ENCODE measurements at places on chromosomes 3 and 15. TPM values are rescaled to one million over a fixed set of nuclear protein-coding genes. Genes with fewer than 3 reads are reported as not detected.

The SYNPR gene
- total RNA-seq: not detected

The SLC2A2 gene
- not detected for total RNA-seq

The SLC27A2 gene
- total RNA-seq: 2.2 TPM

The C2CD4A gene
- 1.8 TPM for total RNA-seq

The SLCO3A1 gene
- 39.1 TPM for total RNA-seq

The MKRN2OS gene
- total RNA-seq: not detected

The MUC4 gene
- total RNA-seq: not detected

The PPIP5K1 gene
- 43.5 TPM for total RNA-seq

The JAGN1 gene
- total RNA-seq: 21.5 TPM

The SH2D7 gene
- total RNA-seq: not detected

The C15orf39 gene
- total RNA-seq: 22.7 TPM

The CAV3 gene
- total RNA-seq: not detected

DNA sequence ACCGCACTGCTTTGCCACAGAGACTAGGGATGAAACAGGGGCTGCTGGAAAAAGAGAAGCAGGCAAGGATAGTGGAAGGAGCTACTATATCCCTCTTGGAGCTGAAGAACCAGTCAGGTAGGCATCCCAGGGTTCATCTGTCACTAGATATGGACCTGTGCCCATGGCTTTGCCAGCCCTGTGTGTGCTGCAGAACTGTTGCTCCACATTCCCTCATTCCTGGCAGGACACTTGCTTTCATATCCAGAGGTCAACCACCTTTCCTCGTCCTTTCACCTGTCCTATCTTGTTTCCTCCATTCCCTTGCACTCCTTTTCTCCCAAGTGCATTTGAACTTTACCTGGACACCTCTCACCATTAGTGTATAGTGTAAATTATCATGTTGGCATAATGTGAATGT, 12.0 kb downstream of the SNRK start:
- DNase-seq: no peak

DNA sequence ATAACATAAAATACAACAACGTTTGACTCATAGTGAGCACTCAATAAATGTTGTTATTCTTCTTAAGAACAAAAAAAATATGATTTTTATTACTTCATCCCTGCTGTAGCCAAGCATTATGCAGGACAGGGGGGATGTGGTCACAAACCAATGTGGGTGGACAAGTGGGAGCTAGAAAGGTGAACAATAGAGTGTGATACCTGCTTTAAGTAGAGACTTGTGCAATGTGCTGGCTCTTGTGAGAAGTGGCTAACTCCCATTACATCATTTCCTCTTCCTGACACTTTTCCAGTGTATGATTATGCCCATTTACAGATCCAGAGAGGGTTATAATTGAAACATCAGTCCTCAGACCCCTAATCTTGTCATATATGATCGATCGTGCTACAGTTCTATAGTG, 193.6 kb downstream of the UBE2E2 start:
- no peak for DNase-seq

DNA sequence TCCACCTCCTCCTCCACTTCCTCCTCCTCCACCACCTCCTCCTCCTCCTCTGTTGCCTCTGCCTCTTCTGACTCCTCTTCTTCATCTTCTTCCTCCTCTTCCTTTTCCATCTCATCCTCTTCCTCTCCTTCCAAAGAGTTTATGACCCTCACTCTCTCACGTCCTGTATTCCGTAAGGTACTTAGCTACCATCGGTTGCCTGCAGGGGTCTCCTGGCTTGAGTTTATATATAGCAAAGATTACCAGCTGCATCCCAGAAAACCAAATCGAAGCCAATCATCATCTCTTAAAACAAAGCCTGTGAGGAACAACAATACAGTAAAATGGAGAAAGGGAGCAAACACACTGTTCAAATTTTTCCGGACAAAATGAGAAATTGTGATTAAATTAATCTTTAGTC, 317.4 kb downstream of the C3orf38 start:
- DNase-seq: no peak

GRCh38 chr3:39748002-39748401, 61.4 kb upstream of the MYRIP start:
- DNase-seq: no peak

DNA sequence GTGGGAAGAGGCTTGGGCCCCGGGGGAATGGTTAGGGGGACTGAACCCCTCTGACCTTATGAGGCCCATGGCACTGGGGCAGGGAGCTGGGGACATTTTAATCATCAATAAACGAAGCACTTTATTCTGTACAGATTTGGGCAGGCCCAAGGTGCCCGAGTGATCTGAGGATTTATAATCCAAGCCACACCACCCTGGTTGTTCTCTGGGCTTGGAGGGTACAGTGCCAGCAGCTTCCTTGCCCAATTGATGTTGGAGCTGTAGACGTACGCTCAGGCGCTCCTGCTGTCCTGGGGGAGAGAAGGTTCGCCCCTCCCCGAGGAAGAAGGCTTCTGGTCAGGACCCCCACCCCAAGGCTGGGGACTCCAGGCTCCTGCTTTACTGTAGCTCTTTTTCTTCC, 12.5 kb downstream of the ZBTB47 start:
- DNase-seq: no peak

DNA sequence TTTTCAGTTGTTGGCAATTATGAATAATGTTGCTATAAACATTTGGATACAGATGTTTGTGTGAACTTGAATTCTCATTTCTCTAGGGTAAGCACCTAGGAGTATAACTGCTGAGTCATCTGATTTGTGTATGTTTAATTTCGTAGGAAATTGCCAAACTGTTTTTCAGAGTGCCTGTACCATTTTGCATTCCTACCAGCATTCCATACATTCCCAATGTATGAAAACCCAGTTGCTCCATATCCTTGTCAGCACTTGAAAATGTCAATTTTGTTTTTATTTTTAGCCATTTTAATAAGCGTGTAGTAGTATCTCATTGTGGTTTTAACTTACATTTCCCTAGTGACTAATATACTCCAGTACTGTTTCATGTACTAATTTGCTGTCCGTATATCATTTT, 98.5 kb upstream of the TSC22D2 start:
- no peak for DNase-seq

- no peak for DNase-seq
Measured at GRCh38 chr3:140311428-140311827, 366.4 kb upstream of the TRIM42 start.

GRCh38 chr3:157067114-157067513, 92.8 kb downstream of the CCNL1 start:
- no peak for DNase-seq

DNA sequence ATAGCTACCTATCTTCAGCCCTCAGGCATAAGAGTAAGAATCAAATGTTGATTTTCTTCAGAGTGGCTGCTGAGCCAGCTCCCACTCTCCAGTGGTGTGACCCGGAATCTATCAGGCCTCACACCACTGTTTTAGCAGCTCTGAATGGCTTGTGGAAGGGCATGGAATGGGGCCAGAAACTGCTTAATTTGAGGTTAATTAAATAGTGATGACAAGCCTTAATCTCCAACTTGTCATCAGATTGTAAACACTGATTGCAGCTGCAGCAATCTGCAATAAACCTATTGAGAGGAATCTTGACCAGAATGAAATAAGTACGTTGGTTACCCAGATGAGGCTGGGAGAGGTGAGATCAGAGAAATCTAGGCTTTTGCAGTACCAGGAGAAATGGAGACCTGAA, 317.4 kb downstream of the FHIT start:
- no peak for DNase-seq

GRCh38 chr3:191360620-191361019, 30.3 kb upstream of the UTS2B start:
- DNase-seq: no peak

GRCh38 chr3:171388527-171388926, 71.7 kb downstream of the TNIK start:
- DNase-seq: no peak

DNA sequence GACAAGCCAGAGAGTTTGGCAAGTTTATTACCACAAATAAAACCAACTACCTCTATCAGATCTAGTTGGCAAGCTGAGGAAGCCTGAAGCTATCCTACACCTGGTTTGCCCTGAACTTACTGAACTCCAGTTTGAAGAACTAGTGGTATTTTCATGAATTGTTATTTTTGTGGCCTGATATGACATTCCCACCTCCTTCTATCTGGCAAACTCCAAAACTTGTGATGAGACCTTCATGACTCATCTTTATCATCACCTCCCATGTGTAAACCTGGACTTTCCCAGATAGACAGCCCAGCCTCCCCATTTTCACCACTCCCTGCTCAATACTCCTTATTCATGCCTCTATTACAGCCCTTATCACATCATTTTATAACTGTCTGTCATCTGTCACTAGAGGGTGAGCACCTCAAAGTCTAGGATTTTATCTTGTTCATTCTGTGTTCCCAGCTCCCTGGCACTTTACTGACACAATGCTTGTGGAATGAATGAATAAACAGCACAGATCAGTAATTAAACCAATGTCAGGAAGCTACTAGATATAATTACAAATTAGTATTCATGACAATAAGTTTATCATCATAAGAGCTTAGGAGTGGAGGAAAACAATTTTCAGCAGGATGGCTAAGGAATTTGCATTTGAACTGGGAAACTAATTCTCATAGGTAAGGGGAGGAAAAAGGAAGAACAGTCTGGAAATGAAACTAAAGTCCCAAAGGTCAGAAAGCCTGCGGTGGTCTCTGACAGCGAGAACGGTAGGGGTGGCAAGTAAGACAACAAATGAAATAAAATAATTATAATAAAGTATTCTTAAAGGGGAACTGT, 13.2 kb upstream of the TRANK1 start:
- DNase-seq: no peak

- no peak for DNase-seq
Measured at GRCh38 chr3:11532931-11533391, 110.8 kb downstream of the VGLL4 start.

DNA sequence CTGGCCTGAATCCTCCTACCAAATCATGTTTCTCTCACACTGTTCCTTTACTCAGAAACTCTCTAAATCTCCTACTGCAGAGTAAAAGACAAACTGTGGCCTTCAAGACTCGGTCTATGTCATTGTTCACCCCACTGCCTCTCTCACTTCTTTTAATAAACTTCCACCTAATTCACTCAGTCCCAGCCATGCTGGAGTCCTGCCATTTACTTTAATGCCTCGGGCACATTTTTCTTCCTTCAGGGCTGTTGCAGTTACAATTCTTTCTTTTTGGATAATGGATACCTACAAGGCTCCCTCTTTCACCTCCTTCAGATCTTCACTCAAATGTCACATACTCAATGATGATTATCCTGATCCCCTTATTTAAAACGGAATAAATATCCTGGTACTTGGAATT, 955.6 kb downstream of the ROBO1 start:
- no peak for DNase-seq

GRCh38 chr3:111604119-111604518, 9.0 kb upstream of the ZBED2 start:
- no peak for DNase-seq

- no peak for DNase-seq
Measured at GRCh38 chr15:99631255-99631654, 65.5 kb downstream of the MEF2A start.

DNA sequence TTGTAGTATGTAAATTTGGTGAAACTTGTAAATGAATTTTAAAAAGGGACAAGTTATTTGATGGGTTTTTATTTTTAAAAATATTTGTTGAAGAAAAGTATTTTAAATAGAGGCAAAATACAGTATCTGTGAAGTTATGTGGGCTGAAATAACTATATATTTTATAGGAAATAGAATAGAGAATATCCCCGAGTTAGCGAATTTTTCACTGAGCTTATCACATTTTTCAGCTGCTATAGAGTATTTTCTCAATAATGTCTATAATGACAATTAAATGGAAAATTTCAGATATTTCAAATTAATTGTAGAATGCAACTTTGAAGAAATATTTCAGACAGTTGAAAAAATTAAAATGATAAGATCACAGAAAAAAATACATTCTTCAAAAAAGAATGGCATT, 166.4 kb upstream of the TP63 start:
- no peak for DNase-seq
